Activated naive CD8-positive, alpha-beta T cell treated with anti-CD3 and anti-CD28 coated beads, Interleukin-2, amount 10 ng/mL, durations not matched to agents 7 days and 5 days (primary cell): ENCODE measurements at places on chromosomes 16 and 17.

- H3K27ac ChIP-seq, result no peak overlapping the region
- no peaks in the 10 kb centered on the region for H3K27me3 ChIP-seq
- peaks cover 42% of the 10 kb centered on the region for H3K4me1 ChIP-seq
- no peak for DNase-seq
- H3K4me3 ChIP-seq, result no peak overlapping the region
Measured at GRCh38 chr17:63431939-63432804, 13.9 kb downstream of the CYB561 start.

- H3K36me3 ChIP-seq, result peaks cover 11% of the 10 kb centered on the region
- H3K4me3 ChIP-seq, result no peak overlapping the region
- peaks cover 34% of the 10 kb centered on the region for H3K4me1 ChIP-seq
- H3K27ac ChIP-seq, result no peak overlapping the region
- DNase-seq, result no peak
Measured at GRCh38 chr17:66371561-66371960, 69.1 kb downstream of the PRKCA start.

DNA sequence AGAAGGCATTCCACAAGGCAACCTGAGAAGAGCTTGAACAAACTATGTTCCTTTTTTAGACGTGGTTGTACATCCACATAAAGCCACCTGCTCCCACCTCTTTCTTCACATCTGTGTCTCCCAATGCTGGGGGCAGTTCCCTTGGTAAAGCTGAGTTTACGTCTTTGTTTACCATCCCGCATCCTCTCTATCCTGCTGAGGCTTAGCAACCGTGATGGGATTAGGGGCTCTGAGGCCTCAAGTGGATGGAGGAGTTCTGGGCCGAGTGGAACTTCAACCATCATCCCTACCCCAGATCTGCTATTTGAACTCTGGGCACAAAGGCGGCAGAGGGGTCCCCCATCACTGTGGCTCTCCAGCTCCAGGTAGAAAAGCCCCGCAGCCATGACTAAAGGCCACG is 94.2 kb upstream of the CREBBP start:
- no peak for DNase-seq
- no peaks in the 10 kb centered on the region for H3K4me1 ChIP-seq
- H3K27ac ChIP-seq, result no peak overlapping the region
- H3K36me3 ChIP-seq, result peaks cover 4% of the 10 kb centered on the region
- H3K4me3 ChIP-seq, result no peak overlapping the region

DNA sequence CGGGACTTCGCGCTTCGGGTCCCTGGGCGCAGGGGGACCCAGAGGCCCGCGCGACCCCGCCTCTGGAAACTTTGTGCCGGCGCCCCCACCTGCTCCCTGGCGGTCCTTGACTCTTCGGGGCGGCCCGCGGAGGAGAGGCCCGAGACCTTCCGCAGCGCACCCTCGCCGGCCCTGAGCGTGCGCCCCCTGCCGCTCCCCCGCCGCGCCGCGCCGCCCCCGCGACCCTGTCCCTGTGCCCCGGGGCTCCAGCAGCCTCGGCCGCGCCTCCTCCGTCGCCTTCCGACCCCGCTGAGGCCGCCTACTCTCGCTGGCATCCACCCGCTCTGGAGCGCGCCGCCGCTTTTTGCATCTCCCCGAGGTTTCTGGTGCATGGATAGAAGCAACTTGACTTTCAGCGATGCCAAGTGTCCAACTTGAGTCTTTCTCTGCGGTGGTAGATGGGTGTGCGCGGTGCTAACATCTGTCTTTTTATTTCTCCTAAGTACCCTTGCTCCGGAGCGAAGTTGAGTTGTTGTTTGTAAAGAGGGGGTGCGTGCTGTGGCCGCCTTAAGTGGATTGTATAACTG is 414 bp downstream of the DUSP14 start:
- DNase-seq, result peak; percentile 80
- H3K4me3 ChIP-seq, result peak overlapping the region; percentile 91
- no peaks in the 10 kb centered on the region for H3K27me3 ChIP-seq

- peak within 1 kb of the TSS; percentile 98 for H3K4me3 ChIP-seq
- H3K27ac ChIP-seq, result peak within 1 kb of the TSS; percentile 97
- H3K36me3 ChIP-seq, result peaks cover 27% of the 10 kb centered on the region
- peaks cover 56% of the 10 kb centered on the region for H3K4me1 ChIP-seq
Measured at GRCh38 chr17:28896884-28897768, at the start of gene FLOT2. Gene FLOT2 (minus strand): TSS chr17:28897733. CDS start chr17:28897574, 159 bp downstream.

DNA sequence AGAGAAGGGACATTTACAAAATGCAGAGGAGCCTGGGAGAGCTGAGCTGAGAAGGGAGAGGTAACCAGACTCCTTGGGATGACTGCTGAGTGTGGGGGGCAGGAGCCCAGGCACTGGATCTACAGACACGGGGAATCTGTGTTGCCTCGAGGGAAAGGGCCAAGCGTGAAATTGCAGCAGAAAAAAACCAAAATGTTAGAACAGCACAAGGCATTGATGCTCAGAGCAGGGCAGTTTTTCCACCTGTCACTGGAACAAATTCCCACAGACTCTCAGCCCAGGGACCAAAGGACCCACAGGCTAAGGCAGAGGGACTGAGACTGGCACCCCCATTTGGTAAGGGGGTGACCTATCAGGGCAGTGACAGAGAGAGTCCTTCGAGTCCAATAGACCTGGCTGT is 2.0 kb downstream of the PITPNM3 start:
- H3K4me3 ChIP-seq, result no peak overlapping the region
- peaks cover 1% of the 10 kb centered on the region for H3K4me1 ChIP-seq
- no peaks in the 10 kb centered on the region for H3K36me3 ChIP-seq
- no peak overlapping the region for H3K27ac ChIP-seq

DNA sequence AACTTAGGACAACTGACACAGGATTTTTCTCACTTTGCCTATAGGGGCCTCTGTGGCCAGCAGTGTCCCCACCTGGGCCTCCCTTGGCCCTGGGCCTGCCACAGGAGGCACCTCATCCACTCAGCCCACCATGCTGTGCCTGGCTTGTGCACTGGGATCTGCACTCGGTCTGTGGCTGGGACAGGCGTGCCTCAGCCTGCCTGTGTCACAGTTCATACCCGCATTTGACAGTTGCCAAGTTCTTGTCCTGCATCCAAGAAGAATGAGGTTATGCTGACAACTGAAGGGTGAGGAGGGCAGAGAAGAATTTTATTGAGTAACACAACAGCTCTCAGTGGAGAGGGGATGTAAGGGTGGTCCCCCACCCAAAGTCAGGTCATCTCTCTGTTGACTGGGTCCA is 36.0 kb downstream of the ZFP90 start:
- no peak for DNase-seq
- H3K27ac ChIP-seq, result no peak overlapping the region
- no peak overlapping the region for H3K4me3 ChIP-seq
- H3K4me1 ChIP-seq, result no peaks in the 10 kb centered on the region
- no peaks in the 10 kb centered on the region for H3K27me3 ChIP-seq
- peaks cover 37% of the 10 kb centered on the region for H3K36me3 ChIP-seq

GRCh38 chr17:62986549-62986948 is 20.5 kb downstream of the TANC2 start:
- H3K36me3 ChIP-seq, result peaks cover 4% of the 10 kb centered on the region
- no peak for DNase-seq
- H3K27me3 ChIP-seq, result no peaks in the 10 kb centered on the region
- no peak overlapping the region for H3K27ac ChIP-seq
- H3K4me1 ChIP-seq, result no peaks in the 10 kb centered on the region
- no peak overlapping the region for H3K4me3 ChIP-seq

GRCh38 chr16:81885976-81886586 is 107.0 kb downstream of the PLCG2 start:
- H3K36me3 ChIP-seq, result no peaks in the 10 kb centered on the region
- no peaks in the 10 kb centered on the region for H3K4me1 ChIP-seq
- H3K4me3 ChIP-seq, result no peak overlapping the region
- H3K27ac ChIP-seq, result no peak overlapping the region

GRCh38 chr16:21943571-21943970 is 9.6 kb upstream of the UQCRC2 start:
- no peak overlapping the region for H3K27ac ChIP-seq
- H3K36me3 ChIP-seq, result no peaks in the 10 kb centered on the region
- no peak for DNase-seq

DNA sequence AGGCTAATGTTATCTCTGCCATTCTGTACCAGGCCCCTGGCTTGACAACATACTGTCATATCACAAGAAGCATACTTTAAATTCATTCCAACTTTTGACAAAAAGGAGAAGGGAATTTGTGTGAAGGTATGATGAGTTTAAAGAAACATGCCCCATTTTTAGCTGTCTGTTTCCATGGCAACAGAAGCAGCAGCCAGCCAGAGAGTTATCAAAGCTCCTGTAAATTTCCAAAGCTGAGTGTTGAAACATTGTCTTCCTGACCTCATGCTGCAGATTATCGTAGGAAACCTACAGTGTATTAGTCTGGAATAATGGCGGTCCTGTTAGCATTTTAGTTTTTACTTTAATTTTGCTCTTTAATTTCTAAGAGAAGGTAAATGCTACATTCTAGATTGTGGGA is 124.9 kb downstream of the MRTFB start:
- peaks cover 22% of the 10 kb centered on the region for H3K4me1 ChIP-seq
- H3K27ac ChIP-seq, result no peak overlapping the region
- H3K4me3 ChIP-seq, result no peak overlapping the region
- no peak for DNase-seq
- H3K36me3 ChIP-seq, result peaks cover 4% of the 10 kb centered on the region

DNA sequence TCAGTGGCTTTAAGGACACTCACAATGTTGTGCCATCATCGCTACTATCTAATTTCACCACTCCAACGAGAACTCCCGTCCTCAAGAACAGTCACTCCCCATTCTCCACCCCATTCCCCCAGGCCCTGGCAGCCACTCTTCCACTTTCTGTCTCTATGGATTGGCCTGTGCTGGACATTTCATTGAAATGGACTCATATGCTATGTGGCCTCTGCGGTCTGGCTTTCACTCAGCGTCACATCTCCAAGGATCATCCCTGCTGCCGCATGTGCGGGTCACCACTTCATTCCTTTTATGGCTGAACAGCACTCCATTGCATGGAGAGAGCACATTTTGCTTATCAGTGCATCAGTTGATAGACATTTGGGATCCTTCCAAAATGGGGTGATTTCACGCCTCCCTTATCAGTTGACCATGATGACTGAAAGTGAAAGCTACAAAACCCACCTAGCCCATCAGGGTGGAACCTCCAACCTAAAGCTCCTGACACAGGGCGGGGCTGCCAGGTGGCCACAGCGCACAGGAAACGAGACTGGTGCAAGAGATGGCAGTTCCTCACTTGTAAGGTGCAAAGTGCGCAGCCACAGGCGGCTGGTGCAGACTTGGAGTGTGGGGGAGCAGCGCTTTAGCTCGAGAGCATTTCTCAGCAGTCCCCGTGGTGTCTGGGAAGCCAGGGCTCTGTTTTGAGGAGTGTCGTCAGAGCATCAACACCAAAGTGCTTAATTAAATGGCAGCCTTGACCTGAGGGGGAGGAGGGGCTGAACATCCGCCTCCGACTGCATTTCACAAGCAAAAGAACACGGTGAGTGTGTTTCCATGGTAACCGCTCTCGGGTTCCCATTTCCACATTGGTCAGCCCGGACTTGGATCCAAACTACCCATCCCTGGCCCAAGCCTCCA is 23.8 kb downstream of the COTL1 start:
- H3K4me3 ChIP-seq, result peak overlapping the region; percentile 86
- DNase-seq, result peak; percentile 82
- H3K27me3 ChIP-seq, result no peaks in the 10 kb centered on the region
- H3K4me1 ChIP-seq, result peaks cover 65% of the 10 kb centered on the region
- peak overlapping the region; percentile 85 for H3K27ac ChIP-seq

- no peak for DNase-seq
- H3K27ac ChIP-seq, result no peak overlapping the region
- H3K4me1 ChIP-seq, result peaks cover 44% of the 10 kb centered on the region
- H3K27me3 ChIP-seq, result no peaks in the 10 kb centered on the region
- peaks cover 3% of the 10 kb centered on the region for H3K36me3 ChIP-seq
Measured at GRCh38 chr17:8154608-8155155, 2.5 kb upstream of the PER1 start.

DNA sequence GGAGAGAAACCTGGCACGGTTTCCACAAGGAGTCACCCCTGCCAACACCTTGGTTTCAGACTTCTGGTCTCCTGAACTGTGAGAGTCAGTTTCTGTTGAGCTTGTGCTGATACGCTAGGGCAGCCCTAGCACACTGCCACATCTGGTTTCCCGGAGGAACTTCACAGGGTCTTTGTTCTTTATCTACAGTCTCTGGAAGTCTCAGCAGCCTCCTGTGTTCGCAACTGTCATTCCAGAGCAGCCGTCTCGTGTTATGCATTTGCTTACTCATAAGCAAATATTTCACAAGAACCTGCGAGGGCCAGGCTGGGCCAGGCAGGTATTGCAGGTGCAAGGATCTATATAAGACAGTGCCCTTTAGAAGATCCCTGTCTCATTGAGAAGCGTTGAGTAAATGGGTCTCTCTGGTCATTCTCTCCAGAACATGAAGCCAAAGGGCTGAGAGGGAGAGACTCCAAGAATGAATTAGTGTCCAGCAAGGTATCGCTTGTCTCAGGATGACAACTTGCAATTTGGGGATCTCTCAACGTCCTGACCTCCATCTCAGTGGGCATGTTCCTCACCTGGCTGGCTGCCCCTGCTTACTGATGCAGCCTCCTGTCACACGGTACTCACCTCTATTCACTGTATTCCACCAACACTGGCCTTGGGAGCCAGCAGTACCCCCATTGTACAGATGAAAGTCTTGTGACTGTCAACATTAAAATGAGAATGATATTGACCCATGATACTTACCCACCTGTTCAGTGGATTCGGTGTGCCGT is 141.2 kb downstream of the WWOX start:
- no peak overlapping the region for H3K4me3 ChIP-seq
- DNase-seq, result no peak
- H3K27ac ChIP-seq, result no peak overlapping the region
- H3K36me3 ChIP-seq, result no peaks in the 10 kb centered on the region

GRCh38 chr17:72386619-72387237 is 265.9 kb downstream of the SOX9 start:
- H3K27me3 ChIP-seq, result peaks cover 8% of the 10 kb centered on the region
- DNase-seq, result no peak
- H3K4me1 ChIP-seq, result no peaks in the 10 kb centered on the region
- H3K36me3 ChIP-seq, result no peaks in the 10 kb centered on the region

- H3K4me1 ChIP-seq, result peaks cover 52% of the 10 kb centered on the region
- no peak for DNase-seq
- no peaks in the 10 kb centered on the region for H3K27me3 ChIP-seq
- peaks cover 12% of the 10 kb centered on the region for H3K36me3 ChIP-seq
- peak overlapping the region; percentile 99 for H3K4me3 ChIP-seq
Measured at GRCh38 chr17:74775409-74776043, 619 bp downstream of the NAT9 start.

DNA sequence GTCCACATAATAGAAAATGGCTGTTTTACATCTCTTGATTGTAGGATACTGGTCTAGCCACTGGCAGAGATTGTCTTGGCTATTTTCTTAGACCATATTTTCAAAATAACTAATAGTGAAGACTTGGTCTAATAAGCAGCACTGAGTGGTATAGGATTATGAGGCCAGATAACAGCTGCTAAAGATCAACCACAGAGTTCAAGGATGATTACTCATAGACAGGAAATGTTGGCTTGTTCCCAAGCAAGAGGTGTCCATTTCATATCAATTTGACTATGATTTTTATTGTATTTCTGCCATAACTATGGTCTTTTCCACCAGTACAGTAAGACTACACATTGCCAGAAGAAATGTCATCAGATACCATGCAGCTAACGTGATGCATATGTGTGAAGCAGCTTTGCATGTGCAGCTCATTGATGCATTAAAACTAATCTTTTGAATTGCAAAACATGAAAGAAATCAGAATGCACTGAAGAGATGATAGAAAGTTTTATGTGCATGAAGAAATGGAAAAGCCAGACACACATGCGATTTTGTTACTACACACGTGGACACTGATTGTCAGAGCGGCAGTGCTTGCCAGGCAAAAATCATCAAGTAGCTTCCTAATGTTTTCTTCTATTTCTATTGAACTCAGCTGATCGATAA is 693.3 kb downstream of the CDH11 start:
- no peaks in the 10 kb centered on the region for H3K4me1 ChIP-seq
- H3K36me3 ChIP-seq, result no peaks in the 10 kb centered on the region
- H3K4me3 ChIP-seq, result no peak overlapping the region
- DNase-seq, result no peak
- H3K27ac ChIP-seq, result no peak overlapping the region

GRCh38 chr16:74064120-74064735 is 232.4 kb upstream of the PSMD7 start:
- no peak for DNase-seq
- H3K4me3 ChIP-seq, result no peak overlapping the region
- H3K27ac ChIP-seq, result no peak overlapping the region
